ENCODE measurements at places on chromosomes 11 and 22. TPM values are rescaled to one million over a fixed set of nuclear protein-coding genes. Genes with fewer than 3 reads are reported as not detected.

P2RY6 gene
- total RNA-seq: 1.2 TPM

OR51B5 gene
- 0.80 TPM for total RNA-seq

GPHA2 gene
- total RNA-seq: 0.48 TPM

OR51E2 gene
- 0.30 TPM for total RNA-seq

DYNC2H1 gene
- 4.2 TPM for total RNA-seq

HTR3B gene
- total RNA-seq: not detected

MAP4K2 gene
- total RNA-seq: 9.6 TPM

SYVN1 gene
- total RNA-seq: 33.2 TPM

OR8A1 gene
- total RNA-seq: not detected

RCOR2 gene
- 2.4 TPM for total RNA-seq

NTM gene
- 5.6 TPM for total RNA-seq

PRG2 gene
- 0.14 TPM for total RNA-seq

CWC15 gene
- total RNA-seq: 62.6 TPM

APOA4 gene
- total RNA-seq: not detected
